HepG2 (cell line): ENCODE measurements at places on chromosomes 4 and X. TPM values are rescaled to one million over a fixed set of nuclear protein-coding genes. Genes with fewer than 3 reads are reported as not detected.

Gene PJA1
- polyA plus RNA-seq: 3.6 TPM in 2 replicates

Gene FAAH2
- polyA plus RNA-seq: 1.6 and 2.1 TPM in 2 replicates

Gene ADH1B
- polyA plus RNA-seq: 0.05 TPM in 1 of 2 replicates, not detected in the other

Gene CFI
- 281 and 284 TPM in 2 replicates for polyA plus RNA-seq

Gene RRH
- 0.17 TPM in 1 of 2 replicates, not detected in the other for polyA plus RNA-seq

Gene TKTL2
- polyA plus RNA-seq: not detected in 2 replicates

Gene PDLIM5
- polyA plus RNA-seq: 107 and 119 TPM in 2 replicates

Gene TMEM164
- 3.8 and 5.8 TPM in 2 replicates for polyA plus RNA-seq

Gene FOXR2
- not detected in 2 replicates for polyA plus RNA-seq

Gene NEK1
- polyA plus RNA-seq: 2.6 and 2.9 TPM in 2 replicates

Gene CCDC110
- not detected in 2 replicates for polyA plus RNA-seq

GRCh38 chrX:38882894-38883626 lies 81.8 kb downstream of the MID1IP1 start:
- no peak for DNase-seq

- no peak for DNase-seq
Measured at GRCh38 chr4:2763511-2763967, 7.4 kb upstream of the TNIP2 start.

DNA sequence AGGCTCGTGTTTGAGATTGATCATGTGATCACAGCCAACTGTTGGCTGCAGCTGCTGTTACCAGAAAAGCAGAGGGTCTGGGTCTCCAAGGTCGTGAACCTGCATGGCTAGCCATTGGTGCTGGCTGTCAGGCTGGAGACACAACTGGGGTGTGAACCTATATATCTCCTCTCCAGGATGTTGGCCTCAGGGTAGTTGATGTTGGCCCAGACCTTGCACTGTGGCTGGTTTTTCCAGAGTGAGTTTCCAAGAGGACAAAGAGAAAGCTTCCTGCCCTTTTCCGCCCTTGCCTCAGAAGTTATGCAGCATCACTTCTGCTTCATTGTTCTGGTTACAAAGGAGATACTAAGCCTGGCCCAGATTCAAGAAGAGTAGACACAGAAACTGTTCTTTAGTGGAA lies 607.8 kb upstream of the HS3ST1 start:
- no peak for DNase-seq

GRCh38 chr4:176467001-176467400 lies 147.2 kb downstream of the SPCS3 start:
- DNase-seq: no peak

GRCh38 chr4:3437582-3437936 lies 4.2 kb upstream of the HGFAC start:
- no peak for DNase-seq

- no peak for DNase-seq
Measured at GRCh38 chr4:10275696-10276095, 159.1 kb upstream of the WDR1 start.
